ENCODE measurements at places on chromosomes 12 and 14.
A peak's percentile ranks its signal among the peaks of the same experiment; 100 is the strongest.

DNA sequence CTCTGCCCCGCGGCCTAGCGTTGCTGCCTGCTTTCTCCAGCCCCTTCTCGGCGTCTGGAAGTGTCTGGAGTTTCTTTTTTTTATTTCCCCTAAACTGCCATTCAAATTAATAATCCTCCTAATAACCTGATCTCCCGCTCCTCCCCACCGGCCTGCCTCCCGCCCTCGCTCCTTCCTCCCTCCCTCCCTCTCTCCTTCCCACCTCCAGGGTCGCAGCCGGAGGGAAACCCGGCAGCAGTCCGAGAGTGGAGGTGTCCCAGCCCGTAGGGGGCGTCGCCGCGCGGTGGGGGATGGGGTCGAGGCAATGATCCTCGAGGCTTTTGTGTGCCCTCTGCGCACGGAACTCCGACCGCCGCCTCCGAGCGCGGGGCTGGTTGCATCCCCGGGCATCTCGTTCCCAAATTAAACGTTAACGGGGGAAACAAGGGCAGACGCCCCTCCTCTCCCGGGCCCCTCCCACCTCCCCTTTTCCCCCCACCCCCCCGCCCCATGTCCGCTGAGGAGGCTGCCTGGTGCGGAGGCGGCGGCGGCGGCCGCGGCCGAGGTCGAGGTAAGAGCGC, 1.0 kb upstream of the SOCS2 start:
- DNase-seq: peak; percentile 35

- DNase-seq: no peak
Observed at GRCh38 chr12:103505371-103506236, 9.8 kb upstream of the C12orf42 start.

DNA sequence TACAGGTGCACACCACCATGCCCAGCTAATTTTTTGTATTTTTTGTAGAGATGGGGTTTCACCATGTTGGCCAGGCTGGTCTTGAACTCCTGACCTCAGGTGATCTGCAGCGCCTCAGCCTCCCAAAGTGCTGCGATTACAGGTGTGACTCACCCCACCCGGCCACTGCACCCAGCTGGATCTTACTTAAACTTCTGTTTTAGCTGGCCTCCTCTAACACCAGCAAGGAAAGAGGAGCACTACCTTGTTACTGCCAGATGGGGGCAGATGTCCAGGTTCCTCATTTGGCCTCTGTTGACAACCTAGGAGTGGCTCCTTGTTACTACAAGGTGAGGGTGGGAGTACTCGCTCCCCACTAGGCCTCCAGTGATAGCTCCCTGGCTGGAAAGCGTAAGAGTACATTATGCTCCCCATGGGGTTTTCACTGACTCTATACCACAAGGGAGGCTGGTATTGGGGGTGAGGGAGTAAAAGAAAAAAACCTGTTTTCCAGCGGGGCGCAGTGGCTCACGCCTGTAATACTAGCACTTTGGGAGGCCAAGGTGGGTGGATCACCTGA, 13.2 kb upstream of the ARF6 start:
- no peak for DNase-seq

- no peak for DNase-seq
Observed at GRCh38 chr12:16920451-16920850, 314.5 kb upstream of the LMO3 start.

DNA sequence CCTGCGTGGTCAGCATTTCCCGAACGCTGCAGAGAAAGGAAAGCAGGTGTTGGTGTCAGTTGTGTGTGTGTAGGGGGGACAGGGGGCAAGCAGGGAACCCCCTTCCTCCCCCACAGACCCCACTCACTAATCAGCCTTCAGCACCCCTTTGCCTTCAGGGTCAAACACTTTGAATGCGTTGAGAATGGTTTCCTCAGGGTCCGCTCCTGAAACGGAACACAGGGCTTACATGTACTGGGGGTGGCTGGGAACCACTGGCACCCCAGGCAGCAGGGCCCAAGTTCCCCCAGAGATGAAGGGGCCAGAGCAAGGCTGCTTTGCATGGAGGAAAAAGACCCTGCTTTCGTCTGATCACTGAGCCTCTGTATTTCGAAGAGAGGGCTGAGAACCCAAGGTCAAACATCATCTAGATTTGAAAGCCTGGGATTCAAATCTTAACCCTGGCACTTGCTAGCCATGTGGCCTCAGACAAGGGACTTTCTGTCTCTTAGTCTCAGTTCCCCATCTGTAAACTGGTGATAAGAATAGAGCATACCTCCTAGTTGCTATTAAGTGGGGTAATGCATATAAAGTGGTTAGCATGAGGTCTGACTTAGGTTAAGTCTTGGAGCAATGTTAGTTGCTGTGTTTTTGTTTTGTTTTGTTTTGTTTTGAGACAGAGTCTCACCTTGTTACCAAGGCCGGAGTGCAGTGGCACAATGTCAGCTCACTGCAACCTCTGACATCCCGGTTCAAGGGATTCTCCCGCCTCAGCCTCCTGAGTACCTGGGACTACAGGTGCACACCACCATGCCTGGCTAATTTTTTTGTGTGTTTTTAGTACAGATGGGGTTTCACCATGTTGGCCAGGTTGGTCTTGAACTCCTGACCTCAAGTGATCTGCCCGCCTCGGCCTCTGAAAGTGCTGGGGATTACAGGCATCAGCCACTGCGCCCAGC, 7.0 kb downstream of the MYL2 start:
- DNase-seq: no peak

DNA sequence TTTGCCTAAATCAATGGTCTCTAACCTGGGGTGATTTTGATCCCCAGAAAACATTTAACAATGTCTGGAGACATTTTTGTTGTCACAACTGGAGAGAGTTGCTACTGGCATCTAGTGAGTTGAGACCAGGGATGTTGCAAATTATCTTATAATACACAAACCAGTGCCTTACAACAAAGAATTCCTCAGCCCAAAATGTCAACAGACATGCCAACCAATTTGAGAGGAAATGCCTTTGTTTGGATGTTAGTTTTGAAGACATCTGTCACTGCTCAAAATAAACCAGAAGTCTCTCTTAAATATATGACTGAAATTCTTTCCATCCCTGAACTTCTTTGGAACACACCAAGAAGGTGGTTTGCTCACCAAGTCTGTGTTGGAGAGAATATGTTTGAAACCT, 336.9 kb upstream of the ATP2B1 start:
- DNase-seq: no peak

DNA sequence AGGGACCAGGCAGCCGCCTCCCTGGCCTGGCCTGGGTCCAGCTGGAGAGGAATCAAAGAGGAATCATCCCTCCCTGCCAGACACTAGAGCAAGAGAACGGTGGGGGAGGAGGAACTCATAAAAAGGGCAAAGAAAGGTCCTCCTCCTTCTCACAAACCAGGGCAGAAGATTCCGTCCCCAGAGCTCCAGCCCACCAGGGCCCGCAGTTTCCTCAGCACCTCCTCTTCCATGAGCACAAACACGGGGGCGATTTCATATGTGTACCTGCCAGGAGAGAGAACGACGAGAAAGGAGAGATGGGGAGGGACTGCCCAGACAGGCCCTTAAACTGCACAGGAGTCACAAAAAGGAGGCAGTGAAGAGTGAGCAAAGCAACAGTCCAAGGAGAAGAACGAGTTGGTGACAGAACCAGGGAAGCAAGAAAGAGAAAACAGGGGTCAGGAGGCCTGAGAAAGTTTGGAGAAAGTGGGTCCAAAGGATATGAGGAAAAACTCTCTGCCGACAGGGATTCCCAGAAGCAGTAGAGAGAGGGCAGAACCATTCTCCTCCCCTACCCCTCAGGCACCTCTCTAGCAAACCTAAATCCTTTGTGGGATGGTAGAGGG, 8.7 kb upstream of the ZNF740 start:
- DNase-seq: no peak

GRCh38 chr12:90611891-90612290, 343.1 kb downstream of the CCER1 start:
- DNase-seq: no peak

DNA sequence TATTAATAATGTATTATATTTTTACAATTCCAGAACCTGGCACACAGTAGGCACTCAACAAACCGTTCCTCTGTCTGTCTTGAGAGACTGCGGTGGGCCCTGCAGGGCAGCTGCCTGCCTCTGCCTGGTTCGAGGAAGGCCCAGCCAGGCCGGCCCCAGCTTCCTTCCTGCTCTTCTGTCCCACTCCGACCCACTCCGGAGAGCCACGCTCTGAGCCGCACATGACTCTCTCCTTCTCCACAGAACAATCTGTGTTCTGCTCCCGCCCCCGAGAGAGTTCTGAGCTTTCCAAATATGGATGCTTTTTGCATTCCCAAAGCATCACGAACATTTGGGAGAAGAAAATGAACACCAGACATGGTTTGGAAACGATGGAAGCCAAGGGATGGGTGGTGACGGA, 57.3 kb downstream of the TTC7B start:
- DNase-seq: peak; percentile 71

DNA sequence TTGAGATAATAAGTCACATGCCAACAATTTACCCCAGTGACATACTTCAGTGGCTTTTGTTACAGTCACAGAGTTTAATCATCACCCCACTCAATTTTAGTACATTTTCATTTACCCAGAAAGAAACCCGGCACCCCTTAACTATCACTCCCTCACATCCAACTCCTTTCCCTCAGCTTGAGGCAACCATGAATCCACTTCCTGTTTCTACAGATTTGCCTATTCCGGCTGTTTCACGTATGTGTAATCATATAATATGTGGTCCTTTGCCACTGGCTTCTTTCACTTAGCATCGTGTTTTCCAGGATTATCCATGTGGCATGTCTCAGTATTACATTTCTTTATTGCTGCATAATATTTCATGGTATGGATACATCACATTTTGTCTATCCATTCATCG, 147.5 kb downstream of the CFAP54 start:
- no peak for DNase-seq

GRCh38 chr12:121657305-121658008, 12.0 kb downstream of the MORN3 start:
- DNase-seq: no peak

DNA sequence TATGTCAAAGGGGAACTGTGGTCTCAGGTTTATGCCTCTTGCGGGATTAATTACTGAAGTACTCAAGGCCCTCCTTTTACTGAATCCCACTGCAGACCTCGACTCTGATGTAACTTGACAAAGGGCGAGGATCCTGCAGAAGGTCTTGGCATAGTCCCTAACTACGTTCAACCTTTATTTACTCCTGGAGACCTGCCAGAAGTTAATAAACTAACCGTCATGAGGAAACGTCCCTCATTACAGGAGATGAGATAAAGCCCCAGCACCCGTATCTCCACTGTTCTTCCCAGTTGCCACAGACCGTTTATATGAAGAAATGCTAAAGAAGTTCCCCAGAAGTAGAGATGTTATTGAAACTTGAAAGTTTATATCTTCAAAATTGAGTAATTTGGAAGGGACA, 190.9 kb downstream of the ETV6 start:
- no peak for DNase-seq

DNA sequence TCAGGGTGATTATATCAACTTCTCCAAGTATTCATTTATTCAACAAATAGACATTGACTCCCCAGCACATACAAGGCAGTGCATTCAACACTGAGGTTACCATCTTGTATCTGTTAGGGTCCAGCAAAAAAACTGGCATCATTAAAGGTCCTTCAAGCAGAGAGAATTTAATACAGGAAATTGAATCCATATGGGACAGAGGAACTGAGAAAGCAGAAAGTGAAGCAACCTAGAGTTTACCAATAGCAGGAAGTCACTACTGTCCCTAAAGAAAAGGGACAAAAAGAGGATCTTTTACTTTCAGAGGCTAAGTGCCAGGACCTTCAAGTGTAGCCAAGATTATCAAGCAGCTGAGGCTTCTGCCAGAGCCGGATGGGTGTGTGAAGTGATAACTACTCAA, 237.8 kb upstream of the TBX3 start:
- no peak for DNase-seq

GRCh38 chr14:85573406-85573805, 43.5 kb downstream of the FLRT2 start:
- no peak for DNase-seq

DNA sequence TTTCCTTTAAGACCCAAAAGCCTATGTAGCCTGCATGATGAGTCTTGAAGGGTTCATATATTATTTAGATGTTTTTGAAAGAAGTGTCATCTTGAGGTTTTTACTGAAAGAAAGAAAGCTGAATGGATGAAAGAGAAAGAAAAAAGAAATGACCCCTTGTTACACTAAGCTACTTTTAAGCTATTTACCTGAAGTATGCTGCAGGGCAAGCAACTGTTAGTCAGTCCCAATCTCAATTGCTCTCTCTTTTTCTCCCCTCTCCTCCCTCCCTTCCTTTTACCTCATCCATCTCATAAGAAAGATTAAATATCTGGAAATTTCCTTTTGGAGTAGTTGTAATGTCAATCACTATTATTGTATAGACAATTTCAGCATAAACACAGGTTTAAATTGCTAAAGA, 512.4 kb downstream of the TMTC2 start:
- DNase-seq: no peak
